ENCODE measurements at places on chromosomes 5 and 9.

GRCh38 chr9:32877103-32877502, 93.8 kb downstream of the TMEM215 start:
- no peak for DNase-seq

- no peak for DNase-seq
Measured at GRCh38 chr5:95087816-95088317, 197.0 kb downstream of the MCTP1 start.

DNA sequence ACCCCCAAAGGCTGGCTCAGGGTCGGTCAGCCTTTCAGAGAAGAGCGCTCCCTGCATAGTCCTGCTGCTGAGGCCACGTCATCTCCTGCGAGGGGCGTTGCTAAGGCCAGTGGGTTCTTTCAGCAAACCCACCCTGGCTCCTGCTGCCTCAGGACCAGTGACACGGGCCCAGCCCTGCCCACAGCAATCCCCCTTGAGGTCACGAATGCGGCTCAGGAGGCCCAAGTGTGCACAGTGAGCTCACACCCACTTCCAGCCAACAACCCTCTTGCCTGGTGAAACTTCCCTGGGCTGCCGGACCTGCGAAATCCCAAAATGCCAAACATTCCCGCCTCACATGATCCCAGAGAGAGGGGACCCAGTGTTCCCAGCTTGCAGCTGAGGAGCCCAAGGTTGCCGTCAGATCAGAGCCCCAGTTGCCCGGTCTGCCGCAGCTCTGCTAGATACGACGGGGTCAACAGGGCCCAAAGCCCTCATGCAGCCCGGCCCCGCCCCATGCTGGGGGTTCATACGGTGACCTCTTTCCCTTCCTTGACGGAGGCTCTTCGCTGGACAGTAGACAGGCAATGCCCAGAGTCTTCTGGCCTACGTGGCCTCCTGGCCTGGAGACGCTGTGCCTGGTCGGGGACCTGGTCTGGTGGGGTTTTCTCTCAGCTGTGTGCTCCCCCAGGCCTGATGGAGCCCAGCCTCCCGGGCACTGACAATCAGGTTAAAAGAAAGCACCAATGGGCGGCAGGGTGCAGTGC, 116.4 kb upstream of the COL5A1 start:
- DNase-seq = peak; percentile 11

DNA sequence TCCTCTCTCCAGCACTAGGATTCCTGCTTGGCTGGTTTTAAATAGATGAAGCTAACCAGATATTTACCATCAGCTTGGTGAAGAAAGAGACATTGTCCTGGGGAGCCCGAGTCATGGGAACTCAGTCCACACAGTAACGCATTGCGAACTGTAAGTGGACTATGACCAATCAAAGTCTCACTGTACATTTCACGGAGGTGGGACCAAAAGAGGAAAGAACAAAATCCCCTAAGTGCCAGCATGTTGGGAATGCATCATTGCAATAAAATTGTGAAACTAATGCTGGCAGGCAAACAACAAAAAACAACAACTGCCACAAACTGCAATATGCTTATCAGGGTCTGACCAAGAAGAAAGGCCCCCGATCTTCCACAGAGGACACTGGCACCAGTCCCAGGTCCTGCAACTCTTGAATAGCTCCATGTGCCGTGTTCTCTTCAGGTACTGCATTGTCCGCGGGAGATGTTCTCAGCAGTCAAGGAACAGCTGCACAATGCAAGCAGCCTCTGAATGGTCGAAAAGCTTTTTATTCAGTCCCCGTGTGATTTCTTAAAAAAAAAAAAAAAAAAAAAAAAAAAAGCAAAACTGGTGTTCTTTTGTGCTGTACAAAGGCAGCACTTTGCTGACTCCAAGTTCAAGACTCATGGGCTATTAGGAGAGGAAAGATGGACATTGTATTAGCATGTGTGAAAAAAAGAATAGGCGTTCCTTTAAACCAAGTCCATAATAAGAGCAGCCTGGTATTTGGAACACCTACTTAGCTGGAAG, 38.1 kb downstream of the SEMA6A start:
- DNase-seq = no peak

DNA sequence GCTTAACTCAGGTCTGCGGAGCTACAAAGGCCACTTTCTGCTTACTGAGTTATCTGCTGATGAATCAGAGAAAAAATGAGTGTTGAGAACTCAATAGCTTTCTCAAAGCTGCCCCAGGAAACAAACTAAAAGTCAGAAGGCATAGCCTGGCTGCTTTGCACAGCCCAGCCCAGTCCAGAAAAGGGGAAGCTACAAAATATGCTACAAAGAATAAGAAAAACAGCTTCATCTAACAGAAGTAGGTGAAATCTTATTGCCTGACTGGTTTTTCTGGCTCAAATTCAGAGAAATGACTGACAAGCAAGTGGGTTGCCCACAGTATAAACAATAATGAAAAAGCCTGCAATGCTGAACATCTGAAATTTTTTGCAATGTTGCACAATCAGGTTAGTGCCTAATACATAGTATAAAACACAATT, 156.2 kb downstream of the PPP2R2B start:
- no peak for DNase-seq

DNA sequence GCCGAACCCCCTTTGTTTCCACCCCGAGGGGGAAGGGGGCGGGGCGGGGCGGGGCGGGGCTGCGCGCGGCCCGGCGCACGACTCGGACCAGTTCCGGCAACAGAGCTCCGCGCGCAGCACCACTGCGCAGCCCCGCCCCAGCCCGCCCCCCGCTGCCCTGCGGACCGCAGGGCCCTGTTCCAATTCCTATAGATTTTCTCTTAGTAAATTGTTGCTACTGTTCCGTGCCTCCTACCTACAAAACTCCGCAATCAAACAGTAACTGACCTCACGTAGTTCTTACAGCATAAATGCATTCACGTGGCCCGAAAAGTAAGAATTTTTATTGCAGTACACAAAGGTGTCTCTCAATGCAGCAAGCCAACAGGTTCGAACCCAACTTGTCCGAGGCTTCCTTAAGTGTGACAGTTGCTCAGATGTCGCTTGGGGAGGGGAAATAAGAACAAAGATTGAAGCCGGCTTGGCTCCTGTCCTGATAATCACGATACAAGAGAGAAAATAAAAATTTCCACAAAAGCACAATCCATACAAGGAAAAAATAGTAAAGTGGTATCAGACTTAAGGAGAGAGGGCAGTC, 1.2 kb upstream of the RNF38 start:
- no peak for DNase-seq

DNA sequence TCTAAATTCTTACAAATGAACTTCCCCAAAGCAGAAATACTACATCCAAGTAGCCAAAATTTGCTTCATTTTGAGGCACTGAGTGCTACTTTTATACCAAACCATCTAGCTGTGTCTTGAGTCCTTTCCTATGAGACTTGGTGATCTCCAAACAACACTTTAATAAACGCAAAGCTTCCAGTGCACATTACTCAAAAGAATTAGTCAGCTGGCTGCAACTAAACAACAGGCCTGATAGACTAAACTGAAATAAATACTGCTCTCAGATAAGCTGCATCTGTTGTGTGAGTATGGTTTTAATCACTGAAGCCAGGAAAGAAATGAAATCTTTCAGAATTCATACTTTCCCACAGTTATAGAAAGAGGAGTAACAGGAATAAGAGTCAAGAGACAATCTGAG, 80.3 kb downstream of the VCAN start:
- no peak for DNase-seq

- DNase-seq = no peak
Measured at GRCh38 chr5:93874491-93874890, 133.1 kb upstream of the POU5F2 start.

DNA sequence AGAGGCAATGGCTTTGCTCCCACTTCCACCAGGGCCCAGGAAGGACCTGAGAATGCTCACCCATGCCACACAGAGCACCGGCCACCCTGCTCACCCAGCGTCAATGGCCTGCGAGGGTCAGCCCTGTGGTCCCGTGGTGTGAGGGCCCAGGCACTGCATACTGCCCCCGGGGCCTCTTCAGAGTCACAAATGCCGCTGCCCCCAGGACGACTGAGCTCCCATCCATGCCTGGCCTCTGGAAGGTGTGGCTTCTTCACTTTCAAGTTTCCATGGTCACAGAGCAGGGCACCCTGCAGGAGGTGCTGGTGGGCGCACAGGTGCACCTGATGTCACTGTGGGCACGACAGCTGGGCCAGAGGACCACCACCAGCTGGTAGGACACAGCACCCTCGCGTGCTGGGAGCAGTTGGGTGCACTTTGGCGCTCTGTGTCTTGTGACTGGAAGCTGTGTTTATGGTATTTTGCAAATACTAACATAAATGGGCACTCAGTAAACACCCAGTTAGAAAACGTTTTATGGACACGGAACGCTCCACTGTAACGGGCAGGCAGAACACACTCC, 12.5 kb upstream of the ZDHHC11 start:
- DNase-seq = no peak

- no peak for DNase-seq
Measured at GRCh38 chr9:12702160-12702758, 9.1 kb downstream of the TYRP1 start.

GRCh38 chr9:4012441-4012840, 287.4 kb downstream of the GLIS3 start:
- no peak for DNase-seq

GRCh38 chr9:129944506-129945116, 98.4 kb downstream of the FNBP1 start:
- no peak for DNase-seq

- no peak for DNase-seq
Measured at GRCh38 chr5:90134381-90134780, 275.2 kb downstream of the CETN3 start.

DNA sequence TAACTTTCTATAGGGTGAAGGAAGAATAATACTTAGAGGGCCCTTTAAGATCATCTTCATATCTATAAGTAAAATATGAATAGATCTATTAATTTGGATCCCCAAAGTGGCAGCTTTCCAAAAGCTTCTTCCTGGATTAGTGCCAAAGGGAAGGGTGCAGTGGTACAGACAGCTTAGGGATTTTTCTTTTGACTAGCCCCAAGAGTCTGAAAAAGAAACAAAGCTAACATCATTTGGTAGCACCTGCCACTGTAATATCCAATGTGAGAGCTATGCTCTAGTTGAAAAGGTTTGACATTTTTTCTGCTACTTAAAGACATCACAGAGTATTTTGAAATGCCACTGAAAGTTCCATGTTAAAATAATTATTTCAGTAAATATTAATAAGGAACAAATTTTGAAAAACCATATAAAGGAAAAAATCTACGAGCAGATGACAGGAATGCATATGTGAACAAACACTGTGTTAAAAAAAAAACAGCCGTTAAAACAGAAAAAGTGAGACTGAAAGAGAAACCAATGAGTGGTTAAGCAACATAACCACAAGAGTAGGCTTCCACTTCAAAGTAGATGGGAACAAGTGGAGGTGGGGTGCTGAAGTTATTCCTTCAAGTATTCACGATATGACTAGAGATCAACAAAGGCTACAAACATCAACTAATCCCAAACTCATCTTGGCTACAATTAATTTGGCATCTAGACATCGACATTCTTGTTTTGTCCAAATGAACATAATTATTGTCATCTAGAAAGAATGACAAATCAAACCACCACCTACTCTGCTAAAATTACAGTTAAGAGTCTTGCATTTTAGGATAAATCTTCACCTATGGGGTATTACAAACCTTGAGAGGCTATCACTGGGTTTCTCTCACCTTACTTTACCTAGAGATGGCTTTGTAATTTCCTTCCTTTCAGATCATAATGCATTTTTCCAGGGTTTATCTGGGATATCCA, 137.5 kb downstream of the CPLANE1 start:
- DNase-seq = no peak

- no peak for DNase-seq
Measured at GRCh38 chr9:106283769-106284168, 579.2 kb upstream of the ZNF462 start.

GRCh38 chr9:27990524-27990923, 417.2 kb upstream of the C9orf72 start:
- DNase-seq = no peak

DNA sequence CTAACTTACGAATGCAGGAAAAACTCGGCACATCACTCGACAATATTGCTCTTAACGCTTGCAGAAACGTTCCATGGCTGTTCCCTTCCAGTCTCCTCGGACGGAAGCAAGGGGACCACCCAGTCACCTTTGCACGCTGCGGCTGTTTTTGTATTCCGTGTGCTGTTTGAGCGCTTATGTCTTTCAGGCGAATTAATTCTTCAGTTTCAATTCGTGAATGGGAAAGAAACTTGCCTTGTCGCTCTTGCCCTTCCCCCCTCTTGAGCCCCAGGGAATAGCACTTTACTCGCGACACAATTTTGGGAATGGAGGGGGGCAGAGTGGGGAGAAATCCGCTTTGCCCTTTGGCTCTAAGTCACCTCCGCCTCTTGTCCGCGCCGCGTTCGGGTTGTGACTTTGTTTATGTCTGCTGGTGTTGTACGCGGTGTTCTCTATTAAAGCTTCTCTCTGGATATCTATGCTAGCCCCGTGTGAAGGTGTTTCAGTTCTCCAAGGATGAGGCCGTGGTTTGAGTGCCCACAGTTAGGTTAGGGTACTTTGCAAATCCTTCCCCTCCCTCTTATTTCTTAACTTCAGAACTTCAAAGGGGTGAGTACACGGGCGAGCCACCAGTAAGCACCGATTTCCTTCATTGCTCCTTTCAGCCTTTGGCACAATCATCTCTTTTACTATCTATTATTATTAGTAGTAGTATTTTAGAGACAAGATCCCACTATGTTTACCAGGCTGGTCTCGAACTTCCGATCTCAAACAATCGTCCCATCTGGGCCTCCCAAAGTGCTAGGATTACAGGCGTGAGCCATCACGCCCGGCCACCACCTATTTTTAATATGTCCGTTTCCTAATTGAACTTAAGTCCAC, 2.7 kb downstream of the FOXB2 start:
- DNase-seq = no peak

GRCh38 chr5:168123631-168124528, 167.6 kb upstream of the WWC1 start:
- DNase-seq = no peak

GRCh38 chr9:93713716-93714115, 137.3 kb downstream of the PHF2 start:
- no peak for DNase-seq

- no peak for DNase-seq
Measured at GRCh38 chr5:143569722-143570567, 166.5 kb upstream of the NR3C1 start.

GRCh38 chr5:41649659-41650058, 139.3 kb upstream of the PLCXD3 start:
- no peak for DNase-seq

- no peak for DNase-seq
Measured at GRCh38 chr9:95202076-95202681, 115.3 kb downstream of the FANCC start.

- no peak for DNase-seq
Measured at GRCh38 chr9:82934949-82935348, 128.0 kb downstream of the RASEF start.

DNA sequence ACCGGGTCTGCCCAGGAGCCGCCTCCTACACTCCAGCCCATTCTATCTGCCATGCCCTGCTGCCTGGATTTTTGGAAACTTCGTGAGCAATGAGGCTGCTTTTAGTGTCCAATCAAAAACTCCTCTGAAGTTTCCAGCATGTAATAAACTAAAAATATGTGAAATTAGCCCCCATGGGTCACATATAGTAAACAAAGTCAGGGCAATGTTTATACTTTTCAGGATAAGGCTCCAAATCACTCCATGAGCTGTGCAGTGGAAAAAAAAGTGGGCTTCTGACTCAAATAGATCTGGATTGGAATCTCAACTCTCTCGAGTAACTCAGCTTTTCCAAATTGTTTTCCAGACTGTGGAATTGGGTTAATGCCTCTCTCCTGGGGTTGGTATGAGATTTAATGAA, 68.2 kb downstream of the PIK3R1 start:
- DNase-seq = no peak
